DMS53 (cell line): ENCODE measurements at places on chromosomes 1 and 21.

DNA sequence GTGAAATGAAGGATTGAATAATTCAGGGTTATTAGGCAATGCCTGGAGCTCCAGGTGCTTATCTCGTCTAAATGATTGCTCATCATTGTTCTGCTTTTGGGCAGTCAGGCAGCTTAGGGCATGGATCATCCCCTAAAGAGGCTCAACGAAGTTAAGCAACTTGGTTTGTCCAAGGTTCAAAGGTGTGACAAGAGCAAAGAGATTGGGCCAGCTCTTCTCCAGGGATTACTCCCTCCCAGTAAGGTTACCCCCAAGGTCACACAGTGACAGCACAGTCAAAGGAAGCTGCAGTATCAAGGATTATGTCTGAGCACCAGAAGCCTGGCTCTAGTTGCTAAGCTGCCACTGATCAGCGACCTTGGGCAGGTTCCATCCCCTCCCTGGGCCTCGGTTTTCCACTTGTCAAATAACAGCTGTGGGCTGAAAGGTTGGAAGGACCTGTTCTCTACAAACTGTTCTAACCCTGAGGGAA lies 6.8 kb downstream of the ETNK2 start:
- no peak for DNase-seq

GRCh38 chr1:145690587-145691558 lies 16.3 kb downstream of the PDZK1 start:
- peak; percentile 15 for DNase-seq

DNA sequence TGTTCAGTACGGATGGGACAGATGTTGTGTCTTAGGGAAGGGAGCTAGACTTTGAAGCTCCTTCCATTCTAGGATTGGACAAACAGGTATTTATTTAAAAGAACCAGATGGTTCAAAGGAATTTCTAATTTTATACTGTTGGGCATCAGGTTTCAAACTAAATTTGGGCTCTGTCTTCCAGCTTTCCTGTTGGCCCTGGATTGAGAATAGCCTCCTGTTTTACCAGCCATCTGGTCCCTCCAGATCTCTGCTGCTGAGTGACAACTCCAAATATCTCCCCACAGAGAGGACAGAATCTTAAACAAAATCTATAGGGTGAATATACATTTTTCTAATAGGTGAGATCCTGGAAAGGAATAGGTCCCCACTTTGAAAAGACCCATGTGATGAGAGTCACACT lies 52.5 kb upstream of the CNIH3 start:
- no peak for DNase-seq

DNA sequence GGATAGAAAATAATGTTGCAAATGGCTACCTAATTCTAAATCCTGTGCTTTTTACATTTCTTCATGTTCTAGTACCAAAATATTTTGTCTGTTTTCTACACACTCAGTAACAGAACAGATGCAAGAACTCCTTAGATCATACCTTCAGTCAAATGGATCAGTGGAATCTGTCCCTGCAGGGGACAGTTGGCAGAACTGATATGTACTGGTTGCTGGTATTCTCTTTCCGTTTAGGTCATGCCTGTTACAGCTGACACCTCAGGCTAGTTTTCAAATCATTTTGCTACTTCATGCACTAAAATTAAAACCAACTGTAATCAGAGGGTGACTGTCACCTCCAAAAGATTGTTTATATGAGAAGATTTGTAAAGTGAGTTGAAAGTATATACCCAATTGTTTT lies 109.2 kb downstream of the TNNI3K start:
- peak; percentile 19 for DNase-seq

- no peak for DNase-seq
These were observed 91.2 kb upstream of the SLC45A1 start for GRCh38 chr1:8226747-8227146.

GRCh38 chr1:63362578-63362977 lies 4.8 kb upstream of the ALG6 start:
- DNase-seq, result peak; percentile 14
